NCI-H1930 (cell line): ENCODE measurements at places on chromosomes 3 and 15.

DNA sequence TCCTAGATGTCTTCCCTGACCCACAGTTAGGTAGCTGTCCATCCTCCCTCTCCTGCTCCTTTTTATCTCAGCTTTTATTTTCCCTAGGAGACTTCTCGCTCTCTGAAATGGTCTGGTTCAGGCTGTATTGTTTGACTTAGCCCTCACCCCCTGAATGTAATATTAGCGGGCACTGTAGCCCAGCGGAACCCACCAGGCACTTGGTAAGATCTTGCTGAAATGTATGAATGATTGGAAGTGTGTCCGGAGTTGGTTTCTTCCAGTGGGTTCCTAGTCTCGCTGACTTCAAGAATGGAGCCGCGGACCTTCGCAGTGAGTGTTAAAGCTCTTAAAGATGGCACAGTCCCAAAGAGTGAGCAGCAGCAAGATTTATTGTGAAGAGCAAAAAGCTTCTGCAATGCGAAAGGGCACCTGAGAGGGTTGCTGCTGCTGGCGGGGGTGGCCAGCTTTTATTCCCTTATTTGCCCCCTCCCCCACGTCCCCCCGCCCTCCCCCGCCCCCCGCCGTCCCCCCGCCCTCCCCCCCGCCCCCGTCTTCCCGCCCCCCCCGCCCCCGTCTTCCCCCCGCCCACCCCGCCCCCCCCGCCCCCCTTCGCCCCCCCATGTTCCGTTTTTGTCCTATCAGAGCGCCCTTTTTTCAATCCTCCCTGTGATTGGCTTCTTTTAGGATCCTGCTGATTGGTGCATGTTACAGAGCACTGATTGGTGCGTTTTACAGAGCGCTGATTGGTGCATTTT is 694 bp upstream of the EEFSEC start:
- peak; percentile 72 for DNase-seq

- no peak for DNase-seq
Measured at GRCh38 chr15:25670621-25671020, 192.5 kb downstream of the ATP10A start.

- no peak for DNase-seq
Measured at GRCh38 chr3:113910966-113911365, 36.8 kb upstream of the ZDHHC23 start.

DNA sequence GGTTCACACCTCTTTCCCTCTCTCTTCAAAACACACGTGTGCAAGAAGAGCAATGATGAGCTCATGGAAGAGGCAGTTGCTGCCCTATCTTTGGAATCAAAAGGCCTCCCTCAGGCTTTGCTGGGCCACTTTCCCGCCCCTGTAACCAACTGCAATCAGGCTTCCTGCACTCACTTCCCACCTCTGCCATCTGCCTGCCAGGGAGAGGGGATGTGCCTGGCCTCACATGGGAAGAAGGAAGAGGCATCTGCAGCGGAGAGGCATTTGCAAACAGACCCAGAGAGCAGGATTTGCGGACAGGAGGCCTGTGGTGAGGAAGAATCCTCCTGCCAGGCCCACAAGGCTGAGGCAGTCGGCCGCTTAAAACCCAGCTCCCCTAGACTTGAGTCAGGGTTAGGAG is 175.6 kb upstream of the ATP10A start:
- no peak for DNase-seq

DNA sequence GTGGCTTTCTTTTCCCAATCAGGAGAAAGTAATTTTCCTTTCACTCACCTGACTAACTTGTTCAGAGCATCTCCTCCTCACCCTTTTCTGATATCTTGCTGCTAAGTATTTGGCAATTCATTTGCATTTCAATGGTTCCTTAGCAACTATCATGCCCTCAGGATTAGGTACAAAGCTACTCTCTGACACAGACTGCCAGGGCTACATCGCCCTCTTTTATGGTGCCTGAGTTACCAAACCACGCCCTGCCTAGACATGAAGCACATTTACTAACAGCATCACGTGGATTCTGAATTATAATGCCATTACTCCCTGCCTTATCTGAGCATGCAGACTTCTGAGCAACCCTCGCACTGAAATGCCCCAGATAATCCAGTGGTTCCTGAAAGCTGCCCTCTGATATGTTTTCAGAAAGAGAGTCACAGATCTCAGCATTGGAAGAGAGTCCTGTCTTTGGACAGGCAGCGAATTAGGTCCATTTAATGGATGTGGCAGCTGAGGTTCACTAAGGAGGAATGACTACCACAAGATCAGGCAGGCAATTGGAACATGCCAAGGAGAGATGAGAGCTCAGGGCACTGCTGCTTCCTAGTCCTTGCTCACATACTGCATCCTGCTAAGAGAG is 14.5 kb downstream of the EPHB1 start:
- no peak for DNase-seq

- DNase-seq = no peak
Measured at GRCh38 chr3:134242649-134243617, 7.7 kb downstream of the RYK start.

- no peak for DNase-seq
Measured at GRCh38 chr3:171832989-171833388, 10.2 kb upstream of the TMEM212 start.

DNA sequence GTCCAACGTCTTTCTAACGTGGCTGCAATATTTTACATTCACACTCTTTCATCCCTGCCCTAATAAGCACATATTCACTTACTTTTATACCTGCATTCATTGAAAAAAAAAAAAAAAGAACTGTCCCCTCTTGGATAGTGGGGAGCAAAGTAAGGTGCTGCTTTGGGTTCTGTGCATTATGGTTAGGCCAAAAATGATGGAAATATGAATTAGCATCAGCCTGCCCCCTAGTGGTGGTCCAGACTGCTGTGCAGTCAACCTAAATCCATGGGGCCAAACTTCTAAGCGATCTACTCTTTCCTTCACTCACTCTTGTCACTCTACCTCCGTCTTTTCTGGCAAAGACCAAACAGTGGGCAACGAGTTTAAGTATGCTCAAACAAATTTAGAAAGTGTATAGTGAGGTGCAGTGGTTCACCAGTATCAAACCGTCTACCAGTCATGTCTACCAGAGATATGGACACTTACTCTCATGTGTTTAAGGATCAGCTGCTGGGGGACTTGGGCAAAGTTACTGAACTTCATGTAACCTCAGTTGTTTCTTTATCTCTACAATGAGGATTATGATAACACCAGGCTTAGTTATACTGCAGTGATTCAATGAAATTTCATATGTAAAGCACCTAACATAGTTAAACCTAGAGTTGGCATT is 61.5 kb upstream of the GRM7 start:
- no peak for DNase-seq

DNA sequence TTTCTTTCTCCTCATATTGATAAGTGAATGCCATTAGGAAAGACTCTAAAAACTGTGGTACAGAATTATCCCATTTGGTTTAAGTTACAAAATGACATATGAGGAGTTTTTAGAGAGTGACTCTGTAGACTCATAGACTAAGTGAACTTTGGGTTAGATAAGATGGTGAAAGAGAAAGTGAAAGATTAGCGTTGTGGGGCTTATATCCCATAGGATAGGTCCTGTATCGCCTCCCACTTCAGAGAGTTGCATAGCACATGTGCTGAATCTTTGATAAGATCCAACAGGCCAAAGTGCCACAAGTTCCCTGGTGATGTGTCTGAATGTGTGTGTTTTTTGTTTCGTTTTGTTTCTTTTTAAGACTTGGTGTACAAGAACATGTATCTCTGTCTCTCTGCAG is 666.9 kb downstream of the MECOM start:
- no peak for DNase-seq

- DNase-seq = no peak
Measured at GRCh38 chr3:48661501-48662144, 1.1 kb downstream of the CELSR3 start.

- no peak for DNase-seq
Measured at GRCh38 chr3:106728315-106729098, 648.7 kb upstream of the CCDC54 start.

DNA sequence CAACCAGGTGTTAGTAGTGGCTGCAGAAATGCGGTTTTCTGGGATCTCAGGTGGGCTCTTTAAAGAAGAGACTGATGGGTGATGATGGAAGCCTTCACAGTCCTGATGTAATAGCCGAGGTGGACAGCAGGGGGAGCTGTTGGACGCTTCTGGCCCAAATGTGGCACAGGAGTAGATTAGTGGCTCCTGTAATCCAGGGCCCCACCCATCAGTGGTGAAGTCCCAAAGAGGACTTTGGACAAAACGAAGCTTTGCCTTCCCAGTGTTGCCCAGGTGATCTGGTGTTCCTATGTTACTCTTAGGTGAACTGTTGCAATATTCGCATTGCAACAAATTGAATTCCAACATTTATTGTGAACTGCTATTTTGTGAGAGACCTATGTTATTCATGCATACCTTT is 31.8 kb upstream of the MYZAP start:
- no peak for DNase-seq

DNA sequence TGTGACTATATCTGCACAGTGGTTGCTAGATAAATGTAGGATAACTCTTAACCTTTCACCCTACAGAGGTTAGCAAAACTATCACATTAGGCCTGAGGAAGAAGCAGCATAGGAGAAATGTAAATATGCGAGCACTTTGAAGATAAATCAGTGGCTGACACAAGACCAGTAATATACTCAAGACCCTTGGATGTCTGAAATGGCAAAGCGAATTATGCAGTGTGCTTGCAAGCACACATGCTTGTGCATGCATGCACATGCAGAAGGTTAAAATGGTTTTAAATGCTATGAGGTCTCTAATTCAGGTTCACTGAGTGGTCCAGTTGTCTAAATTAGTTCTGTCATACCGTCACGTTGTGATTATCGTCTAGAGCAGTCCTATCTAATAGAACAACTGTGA is 13.6 kb upstream of the UTS2B start:
- no peak for DNase-seq

DNA sequence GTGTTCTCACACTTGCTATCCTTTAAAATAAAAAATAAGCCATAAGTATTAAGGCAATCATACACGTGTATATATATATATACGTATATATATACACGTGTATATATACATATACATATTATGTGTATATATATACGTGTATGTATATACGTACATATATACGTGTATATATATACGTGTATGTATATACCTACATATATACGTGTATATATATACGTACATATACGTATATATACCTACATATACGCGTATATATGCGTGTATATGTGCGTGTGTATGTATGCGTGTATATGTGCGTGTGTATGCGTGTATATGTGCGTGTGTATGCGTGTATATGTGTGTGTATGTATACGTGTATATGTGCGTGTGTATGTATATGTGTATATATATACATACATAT is 477.3 kb upstream of the ARRDC4 start:
- DNase-seq = no peak

DNA sequence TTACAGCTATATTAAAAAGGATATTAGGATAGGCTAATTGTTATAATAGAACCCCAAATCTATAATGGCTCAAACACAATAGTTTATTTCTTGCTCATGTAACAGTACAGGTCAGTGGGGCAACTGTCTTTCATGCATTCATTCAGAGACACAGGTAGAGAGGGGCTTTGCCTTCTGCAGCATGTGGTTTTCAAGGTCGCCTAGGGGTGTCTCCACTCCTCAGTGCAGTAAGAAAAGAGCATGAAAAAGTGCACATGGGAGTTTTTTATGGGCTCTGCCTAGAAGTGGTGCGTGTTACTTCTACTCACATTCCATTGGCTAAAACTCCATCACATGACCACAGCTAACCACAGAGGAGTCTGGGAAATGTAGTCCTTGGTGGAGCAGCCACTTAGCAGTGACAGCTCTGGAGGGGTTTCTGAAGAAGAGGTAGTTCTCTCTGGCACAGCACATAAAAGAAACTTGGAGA is 1.8 kb downstream of the ZBTB38 start:
- peak; percentile 25 for DNase-seq

- no peak for DNase-seq
Measured at GRCh38 chr3:193970773-193971206, 165.2 kb upstream of the HES1 start.

GRCh38 chr15:57053470-57053869 is 135.0 kb downstream of the TCF12 start:
- peak; percentile 9 for DNase-seq

DNA sequence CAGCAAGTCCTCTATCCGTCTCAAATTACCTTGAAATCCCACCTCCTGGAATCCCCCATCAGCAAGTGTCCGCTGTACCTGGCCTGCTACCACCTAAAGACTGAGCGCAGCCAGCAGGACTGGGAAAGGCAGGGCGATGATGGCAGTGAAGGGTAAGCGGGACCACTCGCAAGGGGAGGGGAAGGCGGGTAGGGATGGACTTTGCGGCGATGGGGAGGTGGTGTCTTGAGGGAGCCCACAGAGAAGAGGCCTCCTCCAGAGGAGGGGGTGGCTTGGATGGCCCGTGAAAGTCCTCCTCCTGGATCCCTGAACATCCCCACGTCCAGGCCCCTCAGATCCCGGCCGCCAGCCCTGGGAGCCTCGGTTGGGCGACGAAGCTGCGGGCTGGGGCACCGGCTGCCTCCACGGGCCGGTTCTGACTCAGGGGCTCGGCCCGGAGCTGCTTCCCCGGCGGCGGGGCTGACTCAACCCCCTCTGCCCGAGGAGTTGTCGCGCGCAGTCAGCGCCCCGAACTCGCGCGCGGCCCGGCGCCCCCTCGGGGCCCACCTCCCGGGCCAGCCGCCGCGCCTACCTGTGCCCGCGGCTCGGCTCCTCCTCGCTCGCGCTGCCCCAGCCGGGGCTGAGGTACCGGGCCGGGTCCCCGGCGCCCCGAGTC is 512 bp downstream of the LARP6 start:
- DNase-seq = peak; percentile 11

DNA sequence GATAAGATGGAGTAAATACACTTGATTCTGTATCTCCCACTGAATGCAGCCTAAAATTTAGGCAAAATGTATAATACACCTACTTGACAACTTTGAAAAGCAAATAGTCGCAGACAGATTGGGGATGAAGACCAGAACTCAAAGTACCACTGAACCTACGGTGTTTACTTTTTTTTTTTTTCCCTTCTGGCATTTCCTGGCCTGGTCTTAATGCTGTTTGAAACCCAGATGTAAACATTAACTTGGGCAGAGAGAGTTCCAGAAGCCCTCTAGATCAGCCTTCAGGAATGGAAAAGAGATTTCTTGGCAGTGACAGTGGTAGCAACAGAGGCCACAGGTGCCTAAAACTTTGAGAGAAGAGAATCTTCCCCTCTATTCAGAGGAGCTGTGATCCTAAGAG is 27.8 kb downstream of the ALPK3 start:
- DNase-seq = no peak

- no peak for DNase-seq
Measured at GRCh38 chr15:61390138-61390537, 161.0 kb upstream of the RORA start.

DNA sequence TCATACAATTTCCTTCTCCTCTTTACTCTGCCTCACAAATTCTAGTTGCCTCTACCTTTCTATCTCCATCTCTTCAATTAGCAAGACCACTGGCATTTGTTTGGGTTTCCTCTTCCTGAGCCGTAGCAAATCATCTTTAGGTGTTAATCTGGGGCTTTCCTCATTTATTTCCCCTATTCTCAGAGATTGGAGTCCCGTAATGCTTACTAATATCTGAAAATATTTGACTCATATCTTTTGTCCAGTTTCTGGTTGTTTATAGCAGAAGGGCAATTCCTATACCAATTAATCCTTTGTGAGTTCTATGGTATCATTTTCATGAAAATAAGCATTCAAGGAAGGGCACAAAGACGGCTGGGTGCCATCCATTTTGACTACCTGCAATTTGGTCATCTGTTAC is 103.7 kb downstream of the NR2E3 start:
- DNase-seq = no peak
